ENCODE measurements at places on chromosomes 7 and 10. TPM values are rescaled to one million over a fixed set of nuclear protein-coding genes. Genes with fewer than 3 reads are reported as not detected.

DNA sequence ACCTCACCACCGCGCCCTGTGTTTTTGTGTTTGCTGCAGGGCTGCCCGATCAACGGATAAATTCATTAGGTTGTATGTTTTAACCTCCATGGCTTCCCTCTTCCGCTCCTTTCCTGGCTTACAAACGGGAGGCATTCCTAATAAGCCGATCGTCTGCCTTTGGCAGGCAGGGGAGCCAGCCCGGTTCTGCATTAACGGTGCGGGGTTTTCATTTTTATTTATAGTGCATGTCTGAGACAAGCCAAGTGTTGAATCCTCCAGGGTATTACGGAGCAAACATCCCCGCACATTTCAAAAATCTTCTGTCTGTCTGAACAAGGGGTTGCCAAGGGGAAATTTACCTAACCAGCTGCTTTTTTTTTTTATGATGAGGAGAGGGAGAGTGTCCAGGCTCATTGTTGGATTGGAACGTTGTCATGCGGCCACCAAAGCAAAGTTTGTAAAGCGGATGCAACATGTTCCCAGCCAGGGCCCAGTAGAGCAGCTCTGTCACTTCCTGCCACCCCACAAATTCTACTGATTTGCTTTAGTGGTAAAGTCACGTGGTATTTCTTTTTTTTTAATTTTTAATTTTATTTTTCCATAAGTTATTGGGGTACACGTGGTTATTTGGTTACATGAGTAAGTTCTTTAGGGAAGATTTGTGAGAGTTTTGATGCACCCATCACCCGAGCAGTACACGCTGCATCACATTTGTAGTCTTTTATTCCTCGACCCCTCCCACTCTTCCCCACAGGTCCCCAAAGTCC, 92.3 kb upstream of the BAIAP2L1 start:
- H3K27me3 ChIP-seq, result no peaks in the 10 kb centered on the region
- H3K27ac ChIP-seq, result no peak overlapping the region
- no peaks in the 10 kb centered on the region for H3K4me1 ChIP-seq

DNA sequence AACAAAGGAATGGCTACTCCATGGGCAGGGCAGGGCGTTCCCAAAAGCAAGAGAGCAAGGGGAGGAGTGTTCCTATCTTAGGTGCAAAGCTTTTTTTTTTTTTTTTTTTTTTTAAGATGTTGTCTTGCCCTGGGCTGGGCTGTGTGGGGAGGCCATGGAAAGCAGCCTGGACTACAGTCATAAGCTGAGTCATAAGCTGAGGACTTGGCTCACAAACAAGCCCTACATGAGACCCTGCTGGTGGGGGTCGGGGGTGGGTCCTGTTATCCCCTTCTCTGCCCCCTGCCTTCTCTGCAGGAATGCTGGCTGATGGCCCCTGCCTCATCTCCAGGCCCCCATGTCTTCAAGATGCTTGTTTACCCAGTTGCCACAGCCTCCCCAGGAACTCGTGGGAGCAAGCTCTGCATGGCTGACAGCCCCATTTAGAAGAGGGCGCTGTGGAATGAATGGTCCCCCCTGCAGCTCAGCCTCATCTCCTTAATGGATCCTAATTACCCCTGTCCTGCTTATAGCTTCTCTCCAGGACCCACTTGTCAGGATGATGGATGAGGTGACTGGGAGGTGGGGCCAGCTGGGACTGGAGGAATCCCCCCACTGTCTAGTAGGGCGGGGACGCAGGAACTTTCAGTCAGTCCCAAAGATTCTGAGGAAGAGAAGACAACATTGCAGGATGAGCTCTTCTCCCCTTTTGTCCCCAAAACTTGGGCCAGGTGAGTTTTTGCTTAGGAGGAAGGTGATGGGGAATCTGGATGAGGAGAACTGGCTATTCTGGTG, 340.8 kb upstream of the PODXL start:
- H3K4me1 ChIP-seq, result no peaks in the 10 kb centered on the region
- no peaks in the 10 kb centered on the region for H3K27me3 ChIP-seq
- no peak overlapping the region for H3K27ac ChIP-seq
- H3K36me3 ChIP-seq, result no peaks in the 10 kb centered on the region

DNA sequence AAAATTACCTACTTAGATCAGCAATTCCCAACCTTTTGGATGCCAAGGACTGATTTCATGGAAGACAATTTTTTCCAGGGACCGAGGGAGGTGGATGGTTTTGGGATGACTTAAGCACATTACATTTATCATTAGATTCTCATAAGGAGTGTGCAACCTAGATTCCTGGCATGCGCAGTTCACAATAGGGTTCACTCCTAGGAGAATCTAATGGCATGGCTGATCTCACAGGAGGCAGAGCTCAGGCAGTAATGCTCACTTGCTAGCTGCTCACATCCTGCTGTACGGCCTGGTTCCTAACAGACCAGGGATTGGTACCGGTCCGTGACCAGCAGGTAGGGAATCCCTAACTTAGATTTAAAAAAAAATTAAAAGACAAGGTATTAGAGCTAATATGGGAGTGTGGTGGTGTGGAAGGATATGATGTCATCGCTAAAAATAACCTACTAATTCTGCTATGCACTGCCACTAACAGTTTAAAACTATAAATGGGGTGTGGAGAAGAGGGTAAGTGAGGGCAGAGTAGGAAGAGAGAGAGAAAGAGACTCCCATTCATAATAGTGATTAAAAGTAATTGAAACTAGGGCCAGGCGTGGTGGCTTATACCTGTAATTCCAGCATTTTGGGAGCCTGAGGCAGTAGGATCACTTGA, 282.7 kb downstream of the BAMBI start:
- H3K4me3 ChIP-seq, result no peak overlapping the region
- DNase-seq, result no peak
- no peaks in the 10 kb centered on the region for H3K36me3 ChIP-seq

DNA sequence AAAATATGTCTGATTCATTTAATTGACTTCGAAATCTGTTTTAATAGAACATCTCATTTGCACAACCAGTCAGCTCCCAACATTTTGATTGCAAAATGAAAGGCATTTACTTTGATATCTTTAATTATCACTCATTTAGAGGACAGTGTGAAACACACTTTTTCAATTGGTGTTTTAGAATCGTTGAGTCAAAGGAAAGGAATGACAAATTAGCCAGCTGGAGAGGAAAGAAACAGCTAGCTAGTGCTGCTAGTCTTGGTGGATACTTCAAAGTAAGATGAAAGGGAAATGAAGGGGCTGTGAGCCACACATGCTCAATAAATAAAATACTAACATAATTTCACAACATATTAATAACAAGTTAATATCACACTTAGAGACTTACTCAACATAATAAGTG, 570.2 kb downstream of the PHTF2 start:
- no peak for DNase-seq
- H3K36me3 ChIP-seq, result no peaks in the 10 kb centered on the region
- no peak overlapping the region for H3K4me3 ChIP-seq
- H3K27me3 ChIP-seq, result no peaks in the 10 kb centered on the region

DNA sequence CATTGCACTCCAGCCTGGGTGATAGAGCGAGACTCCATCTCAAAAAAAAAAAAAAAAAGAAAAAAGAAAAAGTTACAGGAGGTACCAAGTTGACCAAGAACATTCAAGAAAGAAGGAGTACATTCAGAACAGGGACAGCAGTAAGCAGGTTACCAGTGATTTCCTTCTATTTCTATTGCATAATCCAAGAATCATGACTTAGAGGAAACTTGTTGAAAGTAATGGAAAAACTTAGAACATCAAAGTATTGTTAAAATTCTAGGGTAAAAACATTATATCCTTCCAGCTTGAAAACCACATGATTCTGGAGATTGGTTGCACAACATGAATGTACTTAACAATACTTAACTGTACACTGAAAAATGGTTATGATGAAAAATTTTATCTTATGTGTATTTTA, 25.2 kb downstream of the RAPGEF5 start:
- no peaks in the 10 kb centered on the region for H3K27me3 ChIP-seq
- no peak for DNase-seq
- no peaks in the 10 kb centered on the region for H3K4me1 ChIP-seq
- H3K4me3 ChIP-seq, result no peak overlapping the region
- H3K36me3 ChIP-seq, result no peaks in the 10 kb centered on the region

- H3K4me3 ChIP-seq, result no peak overlapping the region
- DNase-seq, result no peak
- no peaks in the 10 kb centered on the region for H3K27me3 ChIP-seq
Observed at GRCh38 chr10:123858077-123858681, 33.4 kb downstream of the CPXM2 start.

DNA sequence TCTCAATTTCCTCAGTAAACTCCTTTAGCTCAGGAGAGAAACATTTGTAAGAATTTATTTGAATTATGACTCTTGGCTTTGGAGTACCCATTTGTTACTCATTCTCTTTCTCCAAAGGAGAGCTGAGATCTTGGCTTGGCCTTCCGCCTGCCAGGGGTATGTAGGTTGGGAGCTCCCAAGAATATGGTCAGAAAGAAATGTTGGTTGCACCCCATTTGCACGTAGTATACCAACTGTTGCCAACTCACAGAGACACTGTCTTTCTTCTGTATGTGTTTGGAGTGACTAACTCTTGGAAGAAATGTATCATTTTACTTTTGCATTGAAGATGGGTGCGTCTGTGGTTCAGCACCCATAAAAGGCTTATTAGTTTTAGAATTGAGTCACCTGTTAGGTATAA, 708.5 kb upstream of the SORCS1 start:
- DNase-seq, result no peak
- H3K36me3 ChIP-seq, result no peaks in the 10 kb centered on the region
- H3K4me1 ChIP-seq, result no peaks in the 10 kb centered on the region
- H3K27me3 ChIP-seq, result no peaks in the 10 kb centered on the region
- no peak overlapping the region for H3K4me3 ChIP-seq

DNA sequence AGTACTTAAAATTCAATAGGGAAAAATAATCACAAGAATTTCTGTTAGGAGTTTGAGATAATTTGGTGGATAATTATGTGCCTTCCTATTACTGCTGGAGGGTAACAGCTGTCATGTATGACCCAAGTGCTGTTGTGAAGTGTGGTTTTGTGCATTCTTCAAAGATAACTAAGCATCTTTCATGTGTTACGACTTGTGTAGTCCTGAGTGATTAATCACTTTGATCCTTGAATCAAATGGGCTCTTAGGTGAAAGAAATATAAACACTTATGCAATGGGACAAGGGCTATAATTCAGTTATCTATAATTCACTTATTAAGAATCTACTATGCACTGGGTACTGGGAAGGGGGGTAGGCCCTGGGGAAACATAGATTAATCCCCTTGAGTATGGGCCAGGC, 89.0 kb downstream of the CH25H start:
- H3K27ac ChIP-seq, result no peak overlapping the region
- no peak overlapping the region for H3K4me3 ChIP-seq
- no peaks in the 10 kb centered on the region for H3K36me3 ChIP-seq
- no peak for DNase-seq
- no peaks in the 10 kb centered on the region for H3K27me3 ChIP-seq

GRCh38 chr7:37786741-37787569, 61.4 kb upstream of the NME8 start:
- peaks cover 4% of the 10 kb centered on the region for H3K4me1 ChIP-seq
- no peaks in the 10 kb centered on the region for H3K27me3 ChIP-seq
- H3K27ac ChIP-seq, result no peak overlapping the region

DNA sequence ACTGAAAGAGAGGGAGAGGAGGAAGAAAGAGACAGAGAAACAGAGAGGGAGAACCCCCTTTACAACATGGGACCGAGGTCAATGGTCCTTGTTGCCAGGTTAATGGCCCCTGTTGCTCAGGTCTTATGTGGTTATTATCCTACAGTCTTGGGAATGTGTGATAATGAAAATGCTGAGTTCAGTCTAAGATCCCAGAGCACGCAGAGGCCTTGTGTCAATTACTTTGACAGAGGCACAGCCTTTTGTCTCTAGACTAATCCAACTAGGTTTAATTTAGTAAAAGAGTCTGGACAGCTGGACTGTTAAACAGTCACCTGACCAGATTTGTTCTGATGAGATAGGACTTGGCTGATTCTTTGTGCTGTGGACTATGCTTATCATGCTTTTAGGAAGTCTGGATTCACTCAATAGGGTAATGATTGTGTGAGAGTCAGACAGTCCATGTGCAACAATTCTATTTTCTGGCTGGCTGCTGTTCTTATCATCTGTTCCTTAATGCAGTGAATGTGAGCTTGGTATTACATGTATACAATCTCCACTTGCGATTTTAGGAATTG, 157.4 kb upstream of the MAGI2 start:
- no peak for DNase-seq
- no peaks in the 10 kb centered on the region for H3K4me1 ChIP-seq
- H3K27ac ChIP-seq, result no peak overlapping the region
- H3K36me3 ChIP-seq, result no peaks in the 10 kb centered on the region
- no peaks in the 10 kb centered on the region for H3K27me3 ChIP-seq

DNA sequence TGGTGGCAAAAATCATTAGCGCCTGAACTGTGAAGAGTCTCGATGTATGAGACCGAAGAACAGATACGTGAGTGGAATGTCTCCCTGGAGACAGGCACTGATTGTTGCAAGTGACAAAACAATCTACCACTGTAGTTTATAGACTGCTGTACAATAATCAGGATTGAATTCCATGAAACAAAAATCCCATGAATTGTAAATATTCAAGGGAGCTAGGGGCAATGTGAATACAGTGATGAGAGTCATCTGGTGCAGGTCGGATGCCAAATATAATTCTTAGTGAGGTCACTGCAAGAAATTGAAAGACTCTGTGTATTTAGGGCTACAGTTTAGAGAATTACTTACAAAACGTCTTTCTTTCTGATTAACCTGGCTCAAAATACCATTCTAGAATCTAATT, 594.4 kb upstream of the VSTM2A start:
- DNase-seq, result no peak
- no peak overlapping the region for H3K4me3 ChIP-seq
- no peaks in the 10 kb centered on the region for H3K36me3 ChIP-seq
- no peak overlapping the region for H3K27ac ChIP-seq
- no peaks in the 10 kb centered on the region for H3K4me1 ChIP-seq

FKBP6 gene
- not detected for total RNA-seq

MPLKIP gene
- total RNA-seq, result 33.8 TPM

GIMAP5 gene
- 265 TPM for total RNA-seq

HPSE2 gene
- total RNA-seq, result 0.23 TPM

THSD7A gene
- total RNA-seq, result not detected

TRPV5 gene
- total RNA-seq, result not detected

ATOH7 gene
- total RNA-seq, result not detected
